Adrenal gland (tissue), 19 donors: ENCODE measurements at places on chromosomes 4 and X. TPM values are rescaled to one million over a fixed set of nuclear protein-coding genes. Genes with fewer than 3 reads are reported as not detected.

The RHOXF2B gene
- total RNA-seq, result not detected

The TIGD4 gene
- 0.28 TPM for total RNA-seq

The FAM47C gene
- total RNA-seq, result not detected

The SLC26A1 gene
- 4.0 TPM for total RNA-seq

The IL15 gene
- 2.2 TPM for total RNA-seq

The GTPBP6 gene
- total RNA-seq, result 40.3 TPM

The GIMD1 gene
- total RNA-seq, result not detected

The DDX53 gene
- not detected for total RNA-seq
